ENCODE measurements at places on chromosomes 7 and 10. TPM values are rescaled to one million over a fixed set of nuclear protein-coding genes. Genes with fewer than 3 reads are reported as not detected.

LAMB4 gene
- total RNA-seq: 2.0 TPM

GBX1 gene
- not detected for total RNA-seq

DNA sequence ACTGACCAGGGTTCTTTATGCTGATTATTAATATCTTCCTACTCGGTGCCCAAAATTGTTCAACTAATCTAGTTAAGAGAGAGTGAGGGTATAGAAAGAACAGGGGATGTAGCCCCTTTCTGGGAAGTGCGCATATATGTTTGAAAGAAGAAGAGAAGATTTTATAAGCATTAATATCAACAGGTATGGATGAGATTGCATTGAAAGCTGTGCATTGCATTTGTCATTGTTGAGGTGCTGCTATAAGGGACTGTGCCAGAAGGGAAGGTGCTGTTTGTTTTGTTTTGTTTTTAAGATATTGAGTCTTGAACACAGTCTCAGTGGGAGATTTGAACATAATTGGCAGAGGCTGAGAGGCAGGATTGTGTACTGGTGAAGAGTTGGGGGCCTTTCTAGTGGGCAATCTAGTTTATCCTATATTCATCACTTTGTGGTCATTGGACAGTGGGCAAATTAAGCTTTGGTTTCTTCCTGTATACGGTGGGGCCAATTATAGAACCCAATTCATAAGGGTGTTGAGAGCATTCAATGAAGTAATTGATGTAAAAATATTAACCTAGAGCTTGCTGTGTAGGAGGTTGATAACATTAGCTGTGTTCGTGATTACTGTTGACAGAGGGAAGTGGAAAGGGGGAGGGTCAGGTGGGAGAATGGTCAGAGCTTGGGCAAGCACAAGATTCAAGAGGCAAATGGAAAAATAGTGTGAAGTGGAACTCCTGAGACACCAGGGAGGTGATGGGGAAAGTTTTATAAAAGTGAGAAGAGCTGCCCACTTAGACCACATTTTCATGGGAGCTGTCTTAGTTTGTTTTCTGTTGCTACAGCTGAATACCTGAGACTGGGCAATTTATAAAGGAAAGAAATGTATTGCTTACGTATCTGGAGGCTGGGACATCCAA is 19.9 kb upstream of the PCGF5 start:
- peaks cover 14% of the 10 kb centered on the region for H3K4me1 ChIP-seq
- no peak overlapping the region for H3K27ac ChIP-seq
- H3K4me3 ChIP-seq: no peak overlapping the region

DNA sequence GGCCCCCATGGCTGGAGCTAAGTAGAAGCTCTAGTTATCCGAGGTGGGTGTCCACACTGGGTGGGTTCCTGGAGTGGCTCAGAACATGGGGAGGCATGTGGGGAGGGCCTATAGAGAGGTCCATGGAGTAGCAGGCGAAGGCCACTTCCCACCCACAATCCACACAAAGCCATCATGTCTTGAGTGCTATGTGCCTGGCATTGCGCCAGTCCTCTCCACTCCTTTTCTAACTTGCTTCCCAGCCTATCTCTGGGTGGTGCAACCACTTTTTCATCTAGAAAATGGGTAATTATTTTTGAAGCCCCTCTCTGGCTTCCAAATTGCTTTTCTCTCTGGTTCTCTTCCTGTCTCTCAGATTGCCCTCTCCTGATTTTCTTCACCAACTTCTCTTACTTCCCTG is 263.6 kb downstream of the PHTF2 start:
- H3K4me1 ChIP-seq: no peaks in the 10 kb centered on the region
- no peaks in the 10 kb centered on the region for H3K36me3 ChIP-seq
- H3K27me3 ChIP-seq: no peaks in the 10 kb centered on the region
- no peak overlapping the region for H3K4me3 ChIP-seq
- no peak overlapping the region for H3K27ac ChIP-seq
